C1 segment of cervical spinal cord (tissue), 14 donors: ENCODE measurements at places on chromosomes 3 and 15.

DNA sequence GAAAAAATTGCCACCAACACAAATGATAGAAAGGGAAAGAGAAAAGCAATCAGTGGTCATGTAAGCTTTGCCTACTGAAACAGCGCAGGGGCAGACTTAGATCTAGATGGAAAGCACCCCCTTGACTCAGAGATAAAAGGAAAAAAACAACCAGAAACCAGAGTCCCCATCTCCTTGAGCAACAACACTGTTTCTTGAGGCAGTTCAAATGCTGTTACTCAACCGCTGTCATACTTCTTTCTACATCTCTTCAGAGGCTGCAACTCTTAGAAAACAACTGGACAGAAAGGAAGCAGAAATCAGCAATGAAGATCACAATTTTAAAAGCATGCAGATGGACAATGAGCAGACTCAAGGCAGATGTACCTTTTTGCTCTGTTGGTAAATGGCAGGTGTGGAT is 36.5 kb downstream of the FSIP1 start:
- DNase-seq: no peak

DNA sequence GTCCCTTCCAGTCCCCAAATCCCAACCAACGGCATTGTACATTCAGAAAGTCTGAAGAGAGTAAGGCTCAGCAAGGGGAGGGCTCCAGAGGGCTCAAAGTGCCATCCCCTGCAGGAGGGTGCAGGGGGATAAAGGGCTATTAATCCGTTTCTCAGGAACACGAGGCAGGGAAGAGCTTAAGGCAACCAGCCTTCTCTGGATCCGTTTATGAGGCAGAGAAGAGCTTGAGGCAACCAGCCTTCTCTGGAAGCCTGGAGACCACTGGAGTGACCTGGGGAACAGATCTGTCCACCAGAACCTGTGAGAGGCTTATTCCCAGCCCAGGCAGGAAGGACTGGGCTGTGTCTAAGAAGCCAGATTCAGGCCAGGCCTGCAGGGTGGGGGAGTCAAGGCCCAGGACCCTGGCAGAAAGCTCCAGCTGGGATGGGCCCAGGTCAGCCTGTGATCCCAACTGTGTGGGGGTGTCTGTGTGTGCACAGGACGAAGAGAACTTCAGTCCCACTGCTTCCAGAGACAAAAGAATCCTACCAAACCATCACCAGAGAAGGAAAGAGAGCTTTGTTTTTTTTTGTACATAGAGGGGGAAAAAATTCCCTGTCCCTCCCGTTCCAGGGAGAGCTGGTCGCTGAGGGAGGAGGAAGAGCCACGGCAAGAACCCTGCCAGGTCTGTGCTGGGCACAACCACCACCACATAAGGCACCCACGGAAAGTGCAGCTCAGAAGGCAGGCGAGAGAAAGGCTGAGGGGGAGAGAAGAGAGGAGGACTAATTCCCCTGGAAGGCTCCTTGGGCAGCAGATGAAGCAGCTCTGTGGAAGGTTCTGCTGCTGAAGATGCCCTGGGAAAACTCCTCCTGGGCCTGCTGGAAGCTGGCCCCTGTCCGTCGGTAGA is 1.6 kb upstream of the ULK3 start:
- DNase-seq: no peak

DNA sequence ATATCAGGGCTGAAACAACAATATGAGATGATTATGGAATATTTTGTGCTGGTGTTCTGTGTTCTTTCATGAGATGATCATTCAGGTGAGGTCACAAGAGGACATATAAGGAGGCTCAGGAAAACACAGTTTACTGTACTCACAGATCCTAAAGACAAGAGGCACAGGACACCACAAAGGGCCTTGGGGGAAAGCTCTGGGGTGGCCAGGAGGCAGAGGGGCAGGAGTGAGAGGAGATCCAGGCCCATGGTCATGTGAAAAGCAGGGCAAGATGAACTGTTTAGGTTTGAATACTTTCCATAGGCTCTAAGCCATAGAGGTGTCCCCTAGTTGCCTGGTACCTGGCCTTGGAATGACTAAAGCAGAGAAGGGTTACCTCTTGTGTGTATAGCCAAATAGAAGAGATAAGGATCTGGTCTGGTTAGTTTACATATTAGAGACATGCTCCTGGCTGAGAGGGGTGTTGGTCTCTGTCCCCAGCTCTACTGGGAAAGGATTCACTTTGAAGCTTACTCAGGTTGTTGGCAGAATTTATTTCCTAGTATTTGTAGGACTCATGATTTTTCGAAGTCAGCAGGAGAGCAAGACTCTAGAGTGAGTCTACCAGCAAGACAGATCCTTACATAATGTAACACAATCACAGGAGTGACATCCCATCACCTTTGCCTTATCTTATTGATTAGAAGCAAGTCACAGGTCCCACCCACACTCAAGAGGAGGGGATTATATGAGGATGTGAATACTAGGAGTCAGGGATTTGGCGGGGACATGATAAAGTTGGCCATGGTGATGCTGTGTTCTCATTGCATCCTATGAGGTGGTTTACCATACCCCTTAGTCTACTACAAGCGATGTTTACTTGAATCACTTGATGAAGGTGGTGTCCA is 11.3 kb upstream of the TM4SF1 start:
- DNase-seq: no peak

DNA sequence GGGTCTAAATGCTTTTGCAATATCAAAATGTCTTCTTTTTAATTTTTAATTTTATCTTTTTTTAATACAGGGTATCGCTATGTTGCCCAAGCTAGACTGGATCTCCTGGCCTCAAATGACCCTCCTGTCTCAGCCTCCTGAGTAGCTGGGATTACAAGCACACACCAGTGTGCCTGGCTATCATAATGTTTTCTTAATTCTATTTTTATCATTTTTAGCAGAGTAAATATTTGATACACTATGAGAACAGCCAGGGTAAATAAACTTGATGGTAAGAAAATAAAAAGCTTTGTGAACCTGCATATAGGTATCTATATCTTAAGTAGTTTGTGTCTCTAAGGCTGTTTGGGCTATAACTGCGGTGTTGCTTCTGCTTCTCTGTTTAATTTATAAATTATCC is 60.4 kb downstream of the IL12A start:
- no peak for DNase-seq

DNA sequence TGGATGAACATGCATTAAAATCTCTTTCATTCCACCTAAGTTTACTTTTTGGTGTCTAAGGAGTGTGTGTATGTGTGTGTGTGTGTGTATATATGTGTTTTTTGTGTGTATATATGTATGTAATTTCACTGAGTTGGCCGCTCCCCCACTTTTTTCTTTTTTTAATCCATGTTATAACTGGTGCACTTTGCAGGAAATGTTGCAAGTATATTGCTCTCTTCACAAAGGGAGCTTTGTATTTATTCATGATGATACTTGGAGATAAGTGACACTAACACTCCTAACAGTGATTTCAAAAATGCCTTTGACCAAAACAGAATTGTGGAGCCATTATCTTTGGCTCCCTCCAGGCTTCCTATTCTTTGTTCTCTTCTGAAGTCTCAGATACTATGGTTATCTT is 95.8 kb downstream of the FNDC3B start:
- DNase-seq: no peak

GRCh38 chr15:83365370-83365938 is 81.0 kb upstream of the BNC1 start:
- DNase-seq: peak; percentile 2

GRCh38 chr3:120506828-120507774 is 56.3 kb upstream of the FSTL1 start:
- no peak for DNase-seq

- no peak for DNase-seq
These were observed 154.6 kb downstream of the POLR2M start for GRCh38 chr15:57861034-57861638.

DNA sequence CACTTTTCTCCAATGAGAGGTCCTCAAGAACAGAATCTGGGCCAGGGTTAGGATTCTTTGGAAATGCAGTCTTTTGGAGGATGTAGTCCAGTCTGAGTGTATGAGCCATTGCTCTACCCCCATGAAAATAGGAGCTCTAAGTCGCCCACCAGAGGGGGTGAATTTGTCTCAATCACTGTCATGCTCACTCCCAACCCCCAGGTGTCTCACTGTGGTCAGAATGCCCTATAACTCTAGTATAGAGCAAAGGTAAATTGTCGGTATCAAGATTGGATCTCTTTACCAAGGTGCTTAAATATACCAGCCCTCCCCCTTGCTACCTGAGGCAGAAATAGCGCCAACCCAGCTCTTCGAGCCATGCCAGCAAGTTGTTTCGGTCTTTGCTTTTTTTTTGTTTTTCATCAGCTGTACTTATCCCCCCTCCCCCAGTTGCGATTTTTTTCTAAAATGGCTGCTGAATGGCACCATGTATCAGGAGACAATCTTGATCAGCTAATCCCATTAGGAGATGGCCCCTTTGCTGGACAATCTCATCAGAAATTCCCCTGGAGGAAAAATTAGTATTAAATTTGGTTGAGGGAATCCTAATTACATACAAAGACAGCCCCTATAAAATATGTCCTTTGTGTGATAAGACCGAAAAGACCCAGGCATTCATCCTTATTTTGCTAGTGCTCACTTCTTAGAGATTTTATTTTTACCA is 130.7 kb downstream of the EBLN2 start:
- DNase-seq: no peak

DNA sequence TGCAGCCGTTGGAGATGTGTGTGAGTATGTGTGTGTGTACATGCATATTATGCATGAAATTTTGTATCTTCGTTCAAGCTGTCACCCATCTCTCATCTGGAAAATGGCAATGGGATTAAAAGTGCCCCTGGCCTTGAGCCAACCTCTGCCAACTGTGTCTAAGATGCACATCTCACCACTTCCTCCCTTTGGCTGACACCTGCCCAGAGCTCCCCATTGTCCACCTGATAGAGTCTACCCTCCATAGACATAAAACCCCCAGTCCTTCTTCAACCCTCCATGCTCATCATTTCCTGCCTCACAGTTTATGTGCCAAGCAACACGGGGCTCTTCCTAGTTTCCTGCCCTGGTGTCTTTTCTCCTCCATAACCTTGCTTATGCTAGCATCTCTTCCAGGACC is 187.5 kb upstream of the HES1 start:
- DNase-seq: no peak

- no peak for DNase-seq
These were observed 38.9 kb downstream of the TLE3 start for GRCh38 chr15:70058642-70059360.

DNA sequence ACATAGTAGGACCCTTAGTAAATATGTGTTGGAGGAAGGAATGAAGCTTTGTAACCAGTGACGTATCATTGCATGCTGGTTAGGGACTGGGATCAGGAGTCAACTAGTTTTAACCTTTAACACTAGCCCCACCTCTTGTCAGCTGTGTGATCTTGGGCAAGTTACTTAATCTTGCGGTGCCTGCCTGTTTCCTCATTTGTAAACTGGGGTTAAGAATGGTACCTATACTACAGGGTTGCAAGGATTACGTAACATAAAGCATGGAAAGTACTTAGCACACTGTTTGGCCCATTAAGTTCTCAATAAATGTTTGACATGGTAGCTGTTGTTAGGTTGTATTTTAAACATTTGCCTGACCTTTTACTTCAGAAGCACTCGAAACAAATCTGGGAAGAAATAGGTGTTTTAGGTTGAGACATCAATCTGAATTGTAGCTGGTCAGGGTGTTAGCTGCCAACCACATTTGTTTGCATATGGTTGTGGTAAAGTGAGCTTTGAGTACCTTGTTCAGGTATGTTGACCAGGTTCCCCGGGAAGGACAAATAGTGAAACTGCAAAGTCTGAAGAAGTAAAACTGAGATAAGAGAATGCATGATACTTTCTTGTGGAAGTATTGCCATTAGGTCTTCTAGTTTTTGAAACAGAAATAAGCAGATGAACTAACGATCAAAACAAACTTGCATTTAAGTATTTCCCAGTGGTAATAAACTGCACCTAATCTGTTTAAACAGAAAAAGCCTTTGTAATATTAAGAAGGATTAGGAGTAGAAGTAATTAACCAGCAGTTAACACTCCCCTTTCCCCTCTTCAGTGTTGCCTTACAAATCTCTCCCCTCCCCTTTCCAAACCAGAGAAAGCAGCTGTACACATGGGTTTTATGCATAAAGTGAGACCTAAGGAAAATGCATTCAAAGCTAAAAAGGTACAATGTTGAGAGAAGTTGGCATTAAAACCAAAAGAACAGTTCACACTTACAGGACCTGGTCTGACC is 25.8 kb upstream of the SCAANT1 start:
- no peak for DNase-seq

- DNase-seq: no peak
These were observed 23.1 kb downstream of the RAB7A start for GRCh38 chr3:128749035-128749434.

GRCh38 chr15:72796515-72797337 is 13.2 kb upstream of the ADPGK start:
- peak; percentile 6 for DNase-seq

DNA sequence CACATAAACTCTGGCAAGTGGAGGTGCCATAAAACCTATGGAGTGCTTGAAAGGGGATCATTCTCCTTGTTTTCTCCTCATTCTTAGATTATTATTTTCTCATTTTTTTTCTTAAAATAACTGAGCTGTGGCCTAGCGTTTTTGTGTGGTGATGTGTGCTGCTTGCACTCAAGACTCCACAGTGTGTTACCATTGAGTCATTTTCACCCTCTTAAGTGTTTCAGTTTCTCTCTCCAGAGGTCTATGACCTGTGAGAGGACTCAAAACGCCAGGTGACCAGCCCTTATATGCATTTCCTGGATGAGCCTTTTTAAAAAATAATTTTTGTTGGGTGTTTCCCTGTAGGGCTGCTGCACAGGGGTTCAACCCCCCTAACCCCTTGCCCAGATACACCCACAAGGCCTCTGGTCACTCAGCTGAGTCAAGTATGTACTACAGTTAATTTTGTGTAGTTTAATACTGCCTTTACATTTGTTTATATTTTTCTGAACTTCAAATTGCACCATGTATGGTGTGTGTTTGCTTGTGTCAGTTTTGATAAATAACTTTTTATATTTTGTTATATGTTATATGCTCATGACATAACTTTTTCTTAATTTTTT is 15.4 kb upstream of the BTLA start:
- no peak for DNase-seq

DNA sequence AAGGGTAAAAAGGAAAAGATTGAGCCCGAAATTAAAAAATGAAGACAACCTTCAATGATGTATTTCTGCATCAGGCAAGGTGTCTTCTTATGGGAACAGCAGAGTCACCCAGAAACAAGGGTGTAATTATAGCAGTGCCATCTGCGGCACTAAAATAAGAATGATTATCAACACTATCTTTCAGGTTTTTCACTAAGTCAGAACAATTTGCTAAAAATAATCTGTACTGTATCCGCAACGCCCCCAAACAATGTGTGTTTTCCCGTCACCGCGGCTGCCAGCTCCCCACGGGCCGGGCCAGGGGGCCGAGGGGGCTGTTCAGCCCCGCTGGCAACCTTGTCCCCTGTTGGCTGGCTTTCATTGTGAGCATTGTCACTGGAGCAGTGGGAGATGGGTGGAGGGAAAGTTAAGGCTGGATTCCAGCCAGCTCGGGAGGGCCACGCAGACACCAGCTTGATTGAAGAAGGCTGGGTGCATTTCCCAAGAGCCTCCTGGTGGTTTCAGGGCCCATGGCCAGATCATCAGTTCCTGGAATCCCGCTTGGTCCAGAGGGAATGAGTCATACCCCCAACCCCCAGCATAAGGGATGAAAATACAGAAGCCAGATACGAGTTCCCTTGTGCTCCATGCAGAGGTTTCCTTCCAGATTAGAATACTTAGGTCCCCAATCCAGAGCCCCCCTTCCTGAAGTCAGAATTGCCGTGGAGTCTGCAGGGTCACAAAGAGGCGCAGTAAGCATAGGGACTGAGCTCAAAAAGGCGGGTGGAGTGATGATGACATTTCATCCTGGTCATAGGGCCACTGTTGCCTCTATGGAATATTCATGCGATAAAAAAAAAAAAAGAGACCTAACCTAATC is 90.2 kb upstream of the KLF13 start:
- DNase-seq: peak; percentile 14

- no peak for DNase-seq
These were observed 181.0 kb upstream of the CBLB start for GRCh38 chr3:106049821-106050220.

- no peak for DNase-seq
These were observed 51.3 kb downstream of the GRM7 start for GRCh38 chr3:6912240-6912639.
